ENCODE measurements at places on chromosomes 2 and 18.

DNA sequence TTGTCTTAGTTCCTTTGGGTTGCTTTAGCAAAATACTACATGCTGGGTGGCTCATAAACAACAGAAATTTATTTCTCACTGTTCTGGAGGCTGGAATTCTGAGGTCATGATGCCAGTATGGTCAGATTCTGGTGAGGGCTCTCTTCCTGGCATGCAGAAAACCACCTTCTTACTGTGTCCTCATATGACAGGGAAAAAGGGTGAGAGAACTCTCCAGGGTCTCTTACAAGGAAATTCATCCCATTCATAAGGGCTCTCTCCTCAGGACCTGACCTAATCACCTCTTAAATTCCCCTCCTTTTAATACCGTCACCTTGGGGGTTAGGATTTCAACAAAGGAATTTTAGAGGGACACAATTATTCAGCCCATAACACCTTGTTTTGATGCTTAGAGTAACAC, 243.1 kb upstream of the TNP1 start:
- DNase-seq = no peak

DNA sequence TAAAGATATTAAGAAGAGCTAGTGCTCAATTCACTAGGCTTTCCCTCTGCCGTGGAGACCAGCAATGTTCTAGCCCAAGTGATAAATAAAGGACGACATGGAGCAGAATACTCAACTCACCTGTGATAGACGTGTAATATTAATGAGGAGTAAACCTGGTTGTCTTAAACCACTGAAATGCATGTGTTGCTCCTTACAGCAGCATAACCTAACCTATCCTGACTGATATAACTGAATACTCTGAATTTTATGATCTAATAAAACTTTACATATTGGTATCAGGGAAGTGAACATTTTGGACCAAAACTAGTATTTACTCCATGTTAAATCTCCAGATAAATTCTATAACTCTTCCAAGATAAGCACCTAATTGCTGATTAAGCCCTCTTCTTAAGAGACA, 531.0 kb downstream of the METTL4 start:
- no peak for DNase-seq

DNA sequence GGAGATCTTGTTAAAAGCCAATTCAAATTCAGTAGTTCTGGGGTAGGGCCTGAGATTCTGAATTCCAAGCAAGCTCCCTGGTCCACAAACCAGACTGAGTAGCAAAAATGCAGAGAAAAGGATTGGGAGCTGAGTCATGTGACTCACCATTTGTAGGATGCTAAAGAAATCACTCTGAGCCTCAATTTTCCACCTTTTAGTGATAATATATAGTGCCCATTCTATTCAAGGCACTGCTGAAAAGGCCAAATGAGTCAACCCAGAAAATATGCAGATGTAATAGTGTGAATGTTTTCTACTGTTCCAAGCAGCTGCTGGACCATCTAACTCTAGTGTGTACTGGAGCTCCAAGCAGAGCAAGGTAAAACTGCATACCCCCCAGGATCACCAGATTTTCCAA, 47.2 kb downstream of the SLC14A2 start:
- DNase-seq = no peak

DNA sequence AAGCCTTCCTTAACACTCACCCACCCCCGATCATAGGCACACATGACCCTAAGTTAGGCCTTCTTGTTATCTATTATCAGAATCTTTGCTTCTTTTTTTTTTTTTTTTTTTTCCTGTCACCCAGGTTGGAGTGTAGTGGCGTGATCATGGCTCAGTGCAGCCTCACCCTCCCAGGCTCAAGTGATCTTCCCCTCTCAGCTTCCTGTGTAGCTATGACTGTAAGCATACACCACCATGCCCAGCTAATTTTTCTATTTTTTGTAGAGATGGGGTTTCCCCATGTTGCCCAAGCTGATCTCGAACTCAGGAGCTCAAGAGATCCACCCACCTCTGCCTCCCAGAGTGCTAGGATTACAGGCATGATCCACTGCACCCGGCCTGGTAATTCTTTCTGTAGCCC, 328.7 kb downstream of the NR4A2 start:
- DNase-seq = no peak

DNA sequence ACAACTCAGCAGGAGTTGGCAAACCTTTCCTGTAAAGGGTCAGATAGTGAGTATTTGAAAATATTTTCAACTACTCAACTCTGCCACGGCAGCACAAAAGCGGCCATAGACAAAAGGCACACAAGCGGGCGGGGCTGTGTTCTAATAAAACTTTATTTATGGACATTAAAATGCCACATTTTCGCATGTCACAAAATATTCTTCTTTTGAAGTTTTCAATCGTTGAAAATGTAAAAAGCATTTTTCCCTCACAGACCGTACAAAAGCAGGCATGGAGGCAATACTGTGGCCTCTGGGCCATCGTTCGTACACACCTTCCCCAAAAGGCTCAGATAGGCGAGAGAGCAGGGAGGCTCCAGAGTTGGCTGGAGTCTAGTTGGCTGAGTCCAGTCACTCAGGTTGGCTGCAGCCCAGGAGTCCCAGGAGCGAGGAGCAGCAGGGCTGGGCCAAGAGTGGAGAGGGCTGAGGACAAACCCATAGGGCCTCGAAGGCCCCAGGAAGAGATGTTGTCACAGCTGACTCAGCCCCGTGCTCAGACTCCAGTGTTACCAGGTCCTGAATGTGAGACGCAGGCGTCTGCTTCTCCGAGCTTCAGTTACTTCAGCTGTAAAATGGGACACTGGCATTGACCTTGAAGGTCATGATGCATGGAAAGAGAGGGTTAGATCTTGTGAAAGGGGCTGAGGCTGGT, 42.5 kb downstream of the SDC1 start:
- DNase-seq = no peak

DNA sequence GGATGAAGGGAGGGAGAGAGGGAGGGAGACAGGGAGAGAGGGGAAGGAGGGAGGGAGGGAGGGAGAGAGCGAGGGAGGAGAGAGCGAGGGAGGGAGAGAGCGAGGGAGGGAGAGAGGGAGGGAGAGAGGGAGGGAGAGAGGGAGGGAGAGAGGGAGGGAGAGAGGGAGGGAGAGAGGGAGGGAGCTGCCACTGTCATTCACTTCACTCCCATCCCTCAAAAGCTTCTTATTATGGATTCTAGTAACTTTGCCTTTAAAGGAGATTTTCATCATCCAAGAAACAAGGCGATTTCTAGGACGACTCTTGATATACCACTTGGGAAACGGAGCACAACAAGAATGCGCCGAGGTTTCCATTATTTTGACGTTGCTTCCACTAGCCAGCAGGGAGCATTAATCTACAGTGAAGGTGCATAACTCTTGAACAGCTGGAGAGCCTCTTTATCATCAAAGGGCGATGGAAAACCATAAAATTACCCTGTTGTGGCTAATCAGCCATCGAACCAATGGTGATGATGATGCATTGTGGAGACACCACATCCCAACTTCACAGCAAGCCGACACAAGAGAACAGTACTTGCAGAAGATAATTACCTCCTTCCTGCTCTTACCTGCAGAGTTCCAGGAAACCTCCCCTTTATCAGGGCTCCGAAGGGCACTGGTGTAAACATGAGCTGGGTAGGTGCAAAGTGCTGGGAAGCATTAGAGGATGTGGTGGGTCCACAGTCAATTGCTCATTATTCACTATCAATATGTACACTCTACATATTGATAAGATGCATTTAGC, 130.5 kb downstream of the EIPR1 start:
- no peak for DNase-seq

DNA sequence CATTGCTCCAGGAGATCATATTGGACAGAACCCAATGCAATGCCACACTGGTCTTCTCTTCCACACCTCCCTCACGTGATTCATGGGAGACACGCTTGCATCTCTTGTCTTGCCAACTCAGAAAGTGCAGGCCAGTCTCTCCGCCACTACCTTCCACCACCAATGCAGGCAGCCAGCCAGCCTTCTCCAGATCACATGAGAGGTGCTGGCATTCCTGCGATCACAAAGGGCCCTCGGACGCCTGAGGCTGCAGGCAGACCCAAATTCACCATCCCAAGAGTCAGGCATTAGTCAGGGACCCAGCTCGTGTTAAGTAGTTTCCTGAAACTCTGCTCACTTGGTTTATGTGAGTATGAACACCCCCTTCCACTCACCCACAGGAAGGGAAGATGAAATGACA, 437.0 kb upstream of the ETAA1 start:
- no peak for DNase-seq

DNA sequence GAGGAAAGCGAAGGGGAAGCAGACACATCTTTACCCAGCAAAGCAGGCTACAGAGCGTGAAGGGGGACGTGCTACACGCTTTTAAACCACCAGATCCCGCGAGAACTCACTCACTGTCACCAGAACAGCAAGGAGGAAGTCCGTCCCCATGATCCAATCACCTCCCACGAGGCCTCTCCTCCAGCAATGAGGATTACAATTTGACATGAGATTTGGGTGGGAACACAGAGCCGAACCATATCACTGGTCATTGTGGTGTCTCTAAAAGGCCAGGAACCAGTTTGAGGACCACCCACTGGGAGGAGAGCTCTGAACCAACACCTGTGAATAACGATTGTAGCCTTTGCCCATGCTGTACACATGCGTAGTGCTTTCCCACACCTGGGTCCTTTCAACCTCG, 116.6 kb upstream of the FAM136A start:
- no peak for DNase-seq

DNA sequence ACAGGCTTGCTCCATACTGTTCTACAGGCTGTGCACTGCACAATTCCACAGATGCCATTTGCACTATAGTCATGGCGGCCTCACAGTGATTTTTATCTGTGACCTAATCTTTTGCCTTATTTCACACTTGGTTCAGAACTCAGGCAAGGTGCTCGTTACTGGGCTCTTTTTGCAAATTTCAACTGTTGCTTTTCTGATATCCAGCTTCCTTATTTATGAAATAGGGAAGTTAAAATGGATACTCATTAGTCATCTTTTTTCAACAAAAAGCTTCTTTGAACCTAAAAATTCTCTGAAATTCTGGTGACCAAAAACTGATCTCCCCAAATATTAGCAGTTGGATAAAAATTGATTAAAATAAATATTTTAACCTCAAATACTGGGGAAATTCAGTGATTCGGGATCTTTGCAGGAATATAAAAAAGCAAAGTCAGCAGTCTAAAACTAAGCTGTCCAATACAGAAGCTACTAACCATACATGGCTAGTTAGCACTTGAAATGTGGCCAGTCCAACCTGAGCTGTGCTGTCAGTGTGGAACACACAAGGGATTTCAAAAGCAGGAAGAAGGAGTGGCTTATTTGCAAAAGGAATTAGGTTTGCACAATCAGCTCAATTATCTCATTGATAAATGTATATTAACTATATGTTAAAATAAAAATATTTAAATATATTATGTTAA, 134.4 kb downstream of the COL4A4 start:
- DNase-seq = no peak

GRCh38 chr2:23484275-23484674, 99.3 kb downstream of the KLHL29 start:
- DNase-seq = no peak

DNA sequence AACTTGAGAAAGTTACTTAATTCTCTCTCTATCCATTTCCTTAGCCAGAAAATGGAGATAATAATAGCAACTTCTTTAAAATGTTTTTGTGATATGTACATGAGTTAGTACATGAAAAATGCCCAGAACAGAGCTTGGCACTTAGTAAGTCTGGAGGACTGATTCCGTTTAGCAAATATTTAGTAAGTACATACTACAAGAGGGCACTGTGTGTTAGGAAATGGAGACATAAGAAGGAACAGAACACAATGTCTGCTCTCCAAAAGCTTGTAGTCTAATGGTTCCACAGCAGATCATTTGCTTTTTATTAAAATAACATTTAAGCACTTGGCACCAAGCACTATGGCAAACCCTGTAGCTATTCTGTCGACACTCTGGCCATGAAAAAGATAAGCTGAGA, 47.5 kb upstream of the CDH20 start:
- no peak for DNase-seq

- no peak for DNase-seq
These were observed 64.5 kb downstream of the ROCK1 start for GRCh38 chr18:21047126-21047525.

DNA sequence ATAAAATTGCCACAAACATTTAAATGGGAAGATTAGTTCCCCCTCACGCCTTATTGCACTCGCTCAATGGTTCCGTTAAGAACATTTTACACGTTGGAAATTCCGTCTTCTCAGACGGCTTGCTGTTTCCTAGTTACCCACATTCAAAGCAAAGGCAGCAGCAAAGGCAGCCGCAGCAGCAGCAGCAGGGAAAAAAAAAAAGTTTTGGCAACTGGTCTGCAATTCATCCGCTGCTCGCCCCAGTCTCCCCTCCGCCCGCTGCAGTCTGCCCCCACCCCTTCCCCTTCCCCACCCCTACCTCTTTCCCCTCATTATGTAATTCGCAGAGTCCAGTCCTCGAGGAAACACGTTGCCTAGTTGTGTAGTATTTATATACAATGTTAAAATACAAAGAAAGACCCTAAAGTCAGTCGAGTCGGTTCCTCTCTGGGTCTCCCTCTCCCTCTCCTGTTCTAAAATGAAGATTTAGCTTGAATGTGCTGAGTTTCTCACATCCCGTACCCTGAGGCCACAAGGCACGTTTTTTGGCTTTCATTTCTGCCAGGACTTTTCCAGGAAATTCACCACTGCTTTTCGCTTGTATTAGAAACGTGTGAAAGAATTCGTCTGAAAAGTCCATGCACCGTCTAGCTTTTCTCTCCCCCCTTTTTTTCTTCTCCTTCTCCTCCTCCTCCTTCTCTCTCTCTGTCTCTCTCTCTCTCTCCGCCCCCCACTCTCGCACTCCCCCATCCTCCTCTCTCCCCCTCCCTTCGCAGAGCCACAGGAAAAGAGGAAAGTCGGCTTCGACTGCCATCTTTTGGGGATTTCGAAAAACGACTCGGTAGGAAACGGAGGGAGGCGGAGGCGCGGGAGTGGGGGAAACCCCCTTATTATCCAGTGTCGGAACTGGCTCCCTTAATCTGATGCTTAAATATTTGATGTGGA, 140.0 kb downstream of the MEIS1 start:
- no peak for DNase-seq

GRCh38 chr18:58113337-58113736, 69.3 kb downstream of the NEDD4L start:
- DNase-seq = no peak

DNA sequence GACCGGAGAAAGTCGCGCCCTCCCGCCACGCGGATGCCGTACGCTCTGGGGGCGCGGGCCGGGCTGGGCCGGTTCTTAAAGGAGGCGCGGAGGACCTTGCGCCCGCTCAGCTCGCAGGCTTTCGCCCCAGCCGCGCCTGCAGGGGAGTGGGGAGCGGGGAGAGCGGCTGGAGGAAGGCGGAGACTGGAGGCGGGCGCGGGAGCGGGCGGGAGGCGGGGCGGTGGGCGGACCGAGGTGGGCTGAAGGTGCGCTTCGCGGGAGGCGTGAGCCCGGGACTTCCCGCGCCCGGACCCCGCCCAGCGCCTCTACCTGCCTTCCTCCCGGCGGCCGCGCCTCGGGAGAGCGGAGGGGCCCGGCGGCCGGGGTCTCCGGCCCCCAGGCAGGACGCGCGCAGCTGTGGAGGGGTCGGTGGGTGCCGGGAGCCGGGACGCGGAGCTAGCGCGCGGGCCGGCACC, at the start of gene ADRA2B:
ADRA2B (minus strand) TSS at position 148 of the 455 bp plus-strand sequence. CDS start 422 bp downstream, outside the sequence.
- DNase-seq = no peak

- no peak for DNase-seq
These were observed 41.8 kb downstream of the TTC32 start for GRCh38 chr2:19860022-19860421.

All from hematopoietic multipotent progenitor cell treated with erythropoietin and hydrocortisone succinate and interleukin-3 and kit ligand, for 17 days (in vitro differentiated cells).